Aorta (tissue), 5 donors: ENCODE measurements at places on chromosomes 3 and 15. TPM values are rescaled to one million over a fixed set of nuclear protein-coding genes. Genes with fewer than 3 reads are reported as not detected.

Gene BDH1
- total RNA-seq = 3.5 TPM

Gene ERICH6
- not detected for total RNA-seq

Gene FILIP1L
- 332 TPM for total RNA-seq

Gene MME
- total RNA-seq = 4.4 TPM

Gene NANOGP8
- total RNA-seq = 1.5 TPM

Gene P2RY14
- total RNA-seq = 2.8 TPM

Gene CFAP100
- total RNA-seq = not detected

Gene PLCD1
- total RNA-seq = 37.1 TPM

Gene FGF12
- total RNA-seq = 1.2 TPM

Gene ZDHHC19
- 0.72 TPM for total RNA-seq

Gene CPNE9
- total RNA-seq = not detected

- no peak for DNase-seq
These were observed 36.6 kb downstream of the HERC1 start for GRCh38 chr15:63797116-63797515.

DNA sequence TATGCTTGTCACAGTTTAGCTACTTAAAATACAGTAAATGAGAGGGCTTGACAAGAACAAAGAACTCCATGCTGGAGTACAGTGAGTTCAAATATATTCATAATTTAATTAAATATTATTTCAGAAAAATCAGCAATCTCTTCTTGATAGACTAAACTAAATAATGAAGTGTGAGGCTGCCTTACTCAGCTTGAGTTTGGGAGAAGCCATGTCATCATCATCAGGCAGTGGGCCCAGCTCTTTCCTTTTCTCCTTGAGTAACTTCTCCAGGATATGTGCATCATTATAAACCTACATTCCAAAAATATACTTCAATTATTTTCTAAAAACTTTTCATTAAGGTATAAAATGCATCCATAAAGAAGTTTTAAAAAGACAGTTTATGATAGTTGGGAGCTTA, 70.5 kb downstream of the PBRM1 start:
- no peak for DNase-seq

DNA sequence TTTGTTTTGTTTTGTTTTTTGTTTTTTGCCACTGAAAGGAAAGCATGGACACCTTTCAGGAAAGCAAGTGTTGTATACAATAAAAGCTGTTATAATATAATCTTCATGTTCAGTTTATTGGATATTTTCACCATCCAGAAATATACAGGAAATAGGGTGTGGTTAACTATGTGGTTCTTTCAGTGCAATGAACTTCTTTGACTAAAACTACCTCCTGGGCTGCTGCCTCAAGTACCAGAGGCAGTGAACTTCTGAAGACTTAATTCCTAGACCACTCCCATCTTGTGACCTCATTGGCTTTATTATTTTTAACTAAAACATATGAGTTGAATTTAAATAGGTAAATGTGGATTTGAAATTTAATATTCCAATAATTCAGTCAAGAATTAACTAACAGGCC, 27.1 kb upstream of the TBL1XR1 start:
- DNase-seq = no peak

GRCh38 chr3:124492824-124493223, 237.4 kb upstream of the UMPS start:
- DNase-seq = no peak

DNA sequence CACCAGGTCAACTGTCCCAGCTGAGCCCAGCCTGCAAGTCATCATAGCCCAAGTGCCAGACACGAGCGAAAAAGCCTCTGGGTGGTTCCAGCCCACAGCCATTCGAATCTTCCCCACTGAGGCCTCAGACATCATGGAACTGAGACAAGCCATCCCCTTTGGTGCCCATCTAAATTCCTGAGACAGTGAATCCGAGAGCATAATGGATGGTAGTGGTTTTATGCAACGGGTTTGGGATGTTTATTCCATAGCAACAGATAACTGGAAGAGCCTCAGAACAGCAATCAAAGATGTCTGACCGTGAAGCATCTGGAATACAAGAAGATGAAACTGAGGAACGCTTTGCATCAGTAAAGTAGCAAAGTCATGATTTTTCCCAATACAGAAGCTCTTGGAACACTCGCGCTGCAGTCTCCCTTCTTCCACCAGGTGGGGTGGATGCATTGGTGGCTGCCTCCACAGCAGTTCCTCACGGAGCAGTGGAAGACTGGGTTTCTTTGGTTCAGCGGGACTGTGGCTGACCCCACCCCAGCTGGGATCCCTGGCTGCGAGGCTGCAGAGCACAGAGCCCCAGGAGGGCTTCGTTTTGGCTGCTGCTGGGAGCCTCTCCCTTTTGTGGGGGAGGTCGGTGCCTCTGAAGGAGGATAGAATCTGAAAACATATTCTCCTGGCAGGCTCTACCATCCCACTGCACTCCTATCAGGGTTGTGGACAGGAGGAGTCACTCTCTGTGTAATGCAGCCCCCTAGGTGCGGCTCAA, 26.4 kb upstream of the PDE8A start:
- peak; percentile 81 for DNase-seq

DNA sequence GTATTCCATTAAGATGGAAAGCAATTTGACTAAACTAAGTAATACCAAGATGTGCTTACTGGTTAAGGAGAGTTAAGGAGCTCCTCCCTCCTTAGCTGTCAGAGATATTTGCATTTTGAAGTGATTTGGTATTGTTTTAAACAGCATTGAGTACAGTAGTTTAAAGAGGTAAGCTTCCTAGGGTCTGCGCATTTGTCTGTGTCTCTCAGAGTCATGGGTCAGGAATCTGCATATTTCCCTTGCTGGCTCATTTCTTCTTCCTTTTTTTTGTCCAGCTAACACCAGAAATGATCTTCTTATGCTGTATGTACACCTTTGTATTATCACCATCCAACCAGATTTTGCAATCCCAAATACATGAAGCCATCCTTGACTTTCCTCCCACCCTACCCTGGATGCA, 163.0 kb upstream of the BFSP2 start:
- DNase-seq = no peak

DNA sequence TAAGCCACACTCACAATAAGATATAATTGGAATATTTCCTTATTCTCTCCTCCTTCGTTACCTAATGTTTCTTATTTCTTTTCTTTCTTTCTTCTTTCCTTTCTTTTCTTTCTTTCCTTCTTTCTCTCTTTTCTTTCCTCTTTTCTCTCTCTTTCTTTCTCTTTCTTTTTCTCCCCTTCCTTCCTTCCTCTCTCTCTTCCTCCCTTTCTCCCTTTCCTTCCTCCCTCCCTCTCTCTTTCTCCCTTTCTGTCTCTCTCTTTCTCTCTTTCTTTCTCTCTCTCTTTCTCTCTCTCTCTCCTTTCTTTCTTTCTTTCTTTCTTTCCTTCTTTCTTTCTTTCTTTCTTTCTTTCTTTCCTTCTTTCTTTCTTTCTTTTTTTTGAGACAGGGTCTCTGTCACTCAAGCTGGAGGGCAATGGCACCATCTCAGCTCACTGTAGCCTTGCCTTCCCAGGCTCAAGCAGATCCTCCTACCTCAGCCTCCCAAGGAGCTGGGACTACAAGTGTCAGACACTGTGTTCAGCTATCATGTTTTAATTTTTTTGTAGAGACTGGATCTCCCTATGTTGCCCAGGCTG, 19.3 kb upstream of the PIAS1 start:
- DNase-seq = no peak

DNA sequence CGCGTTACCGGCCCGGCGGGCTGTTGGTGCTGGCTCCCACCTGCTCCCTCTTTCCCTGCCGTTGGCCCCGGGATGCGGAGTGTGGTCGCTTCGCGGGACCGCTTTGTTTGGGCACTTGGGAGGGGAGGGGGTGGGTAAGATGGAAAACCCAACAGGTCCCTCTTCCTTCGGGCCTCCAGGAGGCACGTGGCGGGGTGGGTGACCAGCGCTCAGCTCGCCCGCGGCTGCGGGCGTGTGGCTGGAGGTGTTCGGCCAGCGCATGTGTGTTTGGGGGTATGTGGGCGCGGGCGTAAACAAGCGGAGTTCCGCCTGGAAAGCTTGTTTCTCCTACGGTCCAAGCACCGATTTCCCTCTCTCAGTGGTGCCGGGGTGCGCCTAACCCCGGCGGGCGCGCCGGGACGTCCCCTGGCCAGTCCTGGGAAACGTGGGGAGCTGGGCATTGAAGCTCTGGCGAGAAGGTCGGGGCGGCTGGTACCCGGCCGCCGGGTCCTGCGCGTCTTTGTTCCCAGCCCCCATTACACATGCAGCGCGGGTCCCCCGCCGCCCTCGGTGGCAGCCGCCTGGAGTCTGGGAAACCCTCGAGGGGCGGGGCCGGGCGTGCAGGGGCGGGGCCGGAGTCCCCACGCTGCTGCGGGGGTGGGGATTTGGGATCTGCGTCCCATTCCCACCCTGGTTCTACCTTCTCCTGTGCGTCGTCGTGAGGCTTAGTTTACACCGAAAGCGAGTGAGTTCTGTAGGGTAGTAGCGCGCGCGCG, 1.4 kb downstream of the ACVR2B start:
- DNase-seq = peak; percentile 67

DNA sequence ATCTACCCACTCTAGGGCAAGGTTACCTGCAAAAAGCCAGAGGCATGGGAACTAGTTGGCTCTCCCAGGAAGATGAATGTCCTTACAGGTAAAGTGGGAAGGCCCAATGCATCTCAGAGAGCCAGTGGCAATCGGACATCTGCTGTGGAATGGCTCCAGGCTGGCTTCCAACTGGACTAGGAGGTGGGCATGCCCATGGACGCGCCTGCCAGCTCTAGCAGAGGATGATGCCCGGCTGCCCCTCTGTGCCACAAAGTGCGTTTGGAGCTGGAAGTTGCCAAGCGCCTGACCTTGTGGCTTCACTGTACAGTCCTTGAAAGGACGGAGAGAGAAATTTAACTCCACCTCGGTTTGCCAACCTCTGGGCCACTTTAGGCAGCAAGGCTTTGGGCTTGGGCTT, 84.4 kb downstream of the NR2F2 start:
- DNase-seq = no peak

- DNase-seq = no peak
These were observed 1.2 kb downstream of the ACP3 start for GRCh38 chr3:132318451-132318850.

DNA sequence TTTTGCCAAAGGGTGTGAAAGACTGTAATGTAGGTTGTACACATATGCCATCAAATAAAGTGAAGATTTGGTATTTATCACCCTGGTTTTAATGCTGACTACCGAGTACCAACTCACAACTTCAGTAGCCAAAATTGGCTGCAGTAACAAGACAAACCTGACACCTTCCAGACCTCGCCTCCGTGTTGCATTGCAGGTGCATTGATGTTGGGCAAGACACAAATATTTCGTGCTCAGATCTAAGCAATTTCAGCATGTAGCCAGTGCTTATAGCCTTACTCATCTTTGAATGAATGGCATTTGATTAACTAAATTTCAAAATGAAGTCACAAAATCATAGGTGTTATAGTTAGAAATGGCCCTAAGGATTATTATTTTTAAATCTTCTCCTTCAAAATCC, 400.2 kb downstream of the SOX2 start:
- DNase-seq = no peak

GRCh38 chr3:197226179-197226578, 72.2 kb downstream of the DLG1 start:
- no peak for DNase-seq

DNA sequence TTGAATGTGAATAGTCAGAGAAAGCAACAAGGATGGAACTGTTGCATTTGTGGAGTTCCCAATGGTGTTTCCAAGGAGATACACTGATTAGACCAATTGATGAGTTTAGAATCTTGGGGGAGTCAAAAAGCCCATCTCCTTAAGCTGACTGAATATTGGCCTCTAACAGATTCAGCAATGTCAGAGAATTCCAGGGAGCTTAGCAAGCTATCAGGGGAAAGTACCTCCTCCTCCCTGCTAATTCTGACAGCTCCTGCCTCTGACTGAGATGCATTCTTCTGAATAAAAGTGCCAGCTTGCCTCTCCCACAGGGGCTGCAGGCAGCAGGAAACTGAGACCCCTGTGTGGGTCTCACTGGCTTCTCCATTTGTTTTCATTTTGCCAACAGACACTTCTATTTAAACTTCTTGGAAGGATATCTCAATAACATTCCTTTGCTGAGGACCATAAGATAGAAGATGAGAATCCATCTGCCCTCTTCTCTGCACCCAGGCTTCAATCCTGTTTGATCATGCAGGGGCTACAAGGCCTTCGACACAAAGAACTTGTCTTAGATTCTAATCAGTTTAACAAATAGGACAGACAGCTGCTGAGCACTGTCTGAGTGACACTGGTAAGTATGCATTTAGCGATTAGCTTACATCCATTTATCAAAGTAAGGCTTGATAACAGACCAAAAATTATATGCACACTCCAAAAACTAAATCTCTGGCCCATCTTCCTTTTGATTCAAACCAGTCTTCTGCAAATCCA, 1080.8 kb downstream of the TUSC7 start:
- DNase-seq = no peak

DNA sequence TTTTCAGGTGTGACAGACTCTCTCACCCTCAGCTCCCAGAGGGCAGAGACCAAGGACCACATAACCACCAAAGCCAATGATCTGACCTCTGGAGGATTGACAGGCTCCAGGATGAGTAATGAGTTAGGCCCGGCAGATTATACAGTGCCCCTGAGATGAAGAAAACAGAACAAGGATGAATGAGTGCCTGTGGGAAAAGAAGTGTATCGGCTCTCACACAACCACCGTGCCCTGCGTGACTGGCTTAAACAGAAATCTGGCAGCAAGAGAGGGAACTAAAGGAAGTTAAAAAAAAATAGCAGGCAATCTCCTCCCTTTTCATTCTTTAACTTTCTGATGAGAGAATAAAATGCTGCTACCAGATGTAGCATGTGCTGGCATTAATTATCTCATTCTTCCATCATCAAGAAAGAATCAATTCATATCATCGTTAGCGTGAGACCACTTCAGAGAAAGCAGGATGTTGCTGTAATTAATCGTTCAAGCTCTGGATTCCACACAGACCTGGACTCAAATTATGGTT, 227.5 kb upstream of the COL8A1 start:
- DNase-seq = peak; percentile 47

- no peak for DNase-seq
These were observed 376.1 kb downstream of the ZPLD1 start for GRCh38 chr3:102810937-102811336.

DNA sequence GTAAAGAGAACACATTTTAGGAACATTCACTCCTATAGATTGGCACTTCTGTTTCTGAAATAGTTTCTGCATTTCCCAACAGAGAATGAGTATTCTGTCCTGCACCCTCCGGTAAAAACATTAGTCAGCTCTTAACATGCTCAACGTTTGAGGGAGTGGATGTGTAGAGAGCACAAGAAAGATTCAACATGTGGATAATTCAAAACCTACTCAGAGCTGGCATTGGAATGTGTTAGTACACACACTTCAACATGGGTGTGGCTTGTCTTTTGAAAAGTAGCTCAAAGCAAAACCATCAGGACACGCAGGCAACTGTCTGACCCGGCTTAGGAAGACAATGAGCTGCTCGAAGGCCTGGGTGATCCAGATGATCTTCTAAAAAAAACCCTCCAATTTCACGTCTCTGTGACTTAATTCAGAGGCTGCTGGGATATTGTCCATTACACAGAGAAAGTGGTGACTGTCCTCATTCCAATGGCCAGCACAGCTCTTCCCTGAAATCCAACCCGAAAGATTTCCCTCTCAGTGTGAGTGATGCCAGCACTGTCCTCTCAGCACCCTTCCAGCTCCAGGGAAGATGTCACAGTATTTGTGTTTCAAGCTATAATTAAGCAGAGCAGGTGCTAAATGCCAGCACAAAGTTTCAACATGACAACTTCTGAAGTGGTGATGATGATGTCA, 18.1 kb downstream of the FBN1 start:
- no peak for DNase-seq
